ENCODE measurements at places on chromosomes 16 and 17.
A peak's percentile ranks its signal among the peaks of the same experiment; 100 is the strongest.

- no peak for DNase-seq
These were observed 908 bp downstream of the CALB2 start for GRCh38 chr16:71359431-71359830.

GRCh38 chr17:75313941-75314551 is 24.8 kb upstream of the SLC25A19 start:
- no peak for DNase-seq

DNA sequence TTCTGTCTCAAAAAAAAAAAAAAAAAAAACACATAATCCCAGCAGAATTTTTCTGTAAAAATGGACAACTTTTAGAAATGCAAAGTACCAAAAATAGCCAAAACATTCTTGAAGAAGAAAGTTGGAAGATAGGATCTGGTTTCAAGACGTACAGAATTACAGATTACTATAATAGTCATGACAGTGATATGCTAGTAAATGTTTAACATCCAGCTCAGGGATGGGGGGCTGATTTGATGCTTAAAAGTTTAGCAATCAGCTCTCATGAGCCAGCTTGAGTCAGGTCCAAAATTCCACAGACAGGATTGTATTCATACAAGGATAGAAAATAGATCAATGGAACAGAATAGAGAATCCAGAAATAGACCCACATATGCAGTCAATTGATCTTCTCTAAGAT is 100.5 kb downstream of the CYB561 start:
- DNase-seq: no peak

GRCh38 chr16:3348547-3349167 is 7.0 kb upstream of the OR2C1 start:
- no peak for DNase-seq

DNA sequence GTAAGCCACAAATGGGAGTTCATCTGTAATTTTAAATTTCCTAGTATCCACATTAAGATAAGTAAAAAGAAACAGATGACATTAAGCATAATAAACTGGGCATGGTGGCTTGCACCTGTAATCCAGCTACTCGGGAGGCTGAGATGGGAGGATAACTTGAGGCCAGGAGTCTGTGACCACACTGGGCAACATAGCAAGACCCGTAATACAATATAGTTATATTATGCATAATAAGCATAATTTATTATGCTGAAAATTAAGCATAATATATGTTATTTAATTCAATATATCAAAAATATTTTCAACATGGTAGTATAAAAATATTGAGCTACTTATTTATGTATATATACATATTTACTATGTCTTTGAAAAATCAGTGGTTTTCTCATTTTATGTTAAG is 48.2 kb downstream of the RNF135 start:
- no peak for DNase-seq

DNA sequence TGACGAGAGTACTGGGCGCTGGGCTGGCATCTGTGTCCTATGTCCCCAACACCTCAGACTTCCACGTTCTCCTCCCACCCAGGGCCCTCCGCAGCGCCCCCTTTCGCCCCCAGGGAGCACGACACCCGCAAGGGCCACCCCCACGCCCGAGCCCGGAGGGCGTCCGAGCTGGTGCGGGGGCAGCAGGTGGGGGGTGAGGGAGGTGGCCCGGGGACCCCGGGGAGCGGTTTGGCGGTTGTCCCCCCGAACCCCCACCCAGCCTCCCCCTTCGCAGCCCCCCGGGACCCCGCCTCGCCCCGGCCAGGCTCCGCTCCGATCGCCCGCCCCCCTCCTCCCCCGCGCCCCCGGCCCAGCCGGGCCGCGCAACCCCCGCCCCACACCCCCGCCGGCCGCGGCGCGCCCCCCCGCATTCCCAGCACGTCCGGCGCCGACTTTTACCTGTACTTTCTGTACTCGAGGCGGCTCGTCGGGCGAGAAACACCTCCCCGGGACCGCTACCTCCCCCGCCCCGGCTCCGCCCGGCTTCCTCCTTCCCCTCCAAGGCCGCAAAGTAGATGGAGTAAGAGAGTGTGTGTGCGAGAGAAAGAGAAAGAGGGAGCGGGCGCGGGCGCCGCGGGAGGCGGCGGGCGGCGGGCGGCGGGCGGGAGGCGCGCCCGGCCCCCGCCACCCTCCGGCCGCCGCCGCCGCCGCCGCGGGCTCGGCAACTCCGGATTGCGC is 901 bp downstream of the CDYL2 start:
- peak; percentile 58 for DNase-seq

GRCh38 chr17:42453439-42453838 is 5.2 kb upstream of the ATP6V0A1 start:
- no peak for DNase-seq

DNA sequence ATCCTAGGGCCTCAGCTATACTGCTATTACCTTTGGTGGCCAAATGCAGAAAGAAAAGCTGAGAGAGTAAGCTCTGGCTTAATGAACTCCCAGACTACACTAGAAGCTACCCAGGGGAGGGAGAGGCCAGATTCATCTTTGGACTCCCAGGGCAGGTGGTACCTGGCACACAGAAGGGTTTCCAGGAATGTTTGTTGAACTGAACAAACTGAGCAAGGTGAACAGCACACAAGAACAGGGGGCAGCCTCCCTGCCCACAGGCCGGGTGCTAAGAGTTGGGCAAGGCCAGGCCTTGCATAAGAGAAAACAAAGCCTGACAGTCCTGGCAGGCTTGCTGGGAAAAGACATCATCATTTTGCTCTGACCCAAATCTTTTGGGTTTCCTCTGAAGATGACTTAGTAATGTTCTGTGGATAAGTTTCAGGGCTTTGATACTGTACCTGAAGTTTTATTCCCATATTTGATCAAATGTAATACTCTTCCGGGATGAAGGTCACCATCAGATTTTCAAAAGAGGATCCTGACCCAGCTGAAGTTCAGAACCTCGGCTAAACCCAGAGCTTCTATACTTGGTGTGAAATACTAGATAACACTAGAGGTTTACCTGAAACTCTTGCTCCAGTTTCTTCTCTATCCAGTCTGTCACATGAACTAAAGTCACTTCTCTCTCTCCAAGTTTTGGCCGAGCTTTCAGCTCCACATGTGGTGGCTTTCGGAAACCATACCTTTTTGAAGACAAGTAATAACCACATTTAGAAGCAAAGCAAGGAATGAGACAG is 20.5 kb upstream of the ERN1 start:
- DNase-seq: no peak

DNA sequence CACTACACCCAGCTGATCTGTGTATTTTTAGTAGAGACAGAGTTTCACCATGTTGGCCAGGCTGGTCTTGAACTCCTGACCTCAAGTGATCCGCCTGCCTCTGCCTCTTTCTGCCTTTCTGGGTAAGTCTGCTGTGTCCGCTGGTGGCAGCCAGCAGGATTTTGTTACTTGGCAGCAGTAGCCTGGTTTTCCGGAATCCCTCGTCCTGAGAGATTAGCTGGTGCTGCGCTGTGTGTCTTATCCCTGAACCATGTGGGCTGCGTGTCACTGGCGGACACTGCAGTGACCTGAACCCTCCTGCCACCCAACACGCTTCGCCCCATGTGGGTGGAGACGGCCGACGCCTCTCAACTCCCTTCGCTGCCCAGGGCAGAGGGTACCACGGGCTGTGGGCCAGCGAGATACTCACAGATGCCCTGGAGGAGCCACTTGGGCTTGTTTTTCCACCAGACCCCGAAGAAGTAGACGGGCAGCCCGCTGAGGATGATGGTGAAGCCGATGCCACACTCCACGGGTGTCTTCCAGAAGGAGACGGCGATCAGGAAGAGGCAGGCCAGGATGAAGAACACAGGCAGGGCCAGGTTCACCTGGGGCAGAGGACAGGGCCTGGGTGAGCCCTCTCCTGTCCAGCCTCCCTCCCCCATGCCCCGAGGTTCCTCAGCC is 35.2 kb downstream of the SLC7A5 start:
- no peak for DNase-seq

- no peak for DNase-seq
These were observed 434.5 kb upstream of the GOT2 start for GRCh38 chr16:59168461-59169114.

DNA sequence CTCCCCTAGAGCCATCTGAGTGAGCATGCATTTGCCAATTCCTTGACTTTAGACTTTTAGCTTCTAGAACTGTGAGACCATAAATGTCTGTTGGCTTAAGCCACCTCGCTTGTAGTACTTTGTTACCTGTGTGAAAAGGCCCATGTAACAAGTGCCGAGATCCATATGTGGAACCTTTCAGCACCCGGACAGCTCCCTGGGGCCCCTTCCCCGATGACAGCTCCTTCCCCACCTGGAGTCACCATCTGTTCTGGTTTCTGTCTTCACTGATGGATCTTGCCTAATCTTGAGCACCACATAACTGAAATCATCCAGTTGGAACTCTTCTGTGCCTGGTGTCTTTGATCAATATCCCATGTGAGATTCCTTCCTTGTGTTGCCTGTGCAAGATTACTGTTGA is 78.9 kb upstream of the EEF2KMT start:
- DNase-seq: no peak

- no peak for DNase-seq
These were observed 12.4 kb downstream of the STX1B start for GRCh38 chr16:30997725-30998711.
